NCI-H146 (cell line): ENCODE measurements at places on chromosomes 3 and 15.
A peak's percentile ranks its signal among the peaks of the same experiment; 100 is the strongest.

- DNase-seq: peak; percentile 76
These were observed 340.1 kb downstream of the PTPRG start for GRCh38 chr3:61901496-61901895.

DNA sequence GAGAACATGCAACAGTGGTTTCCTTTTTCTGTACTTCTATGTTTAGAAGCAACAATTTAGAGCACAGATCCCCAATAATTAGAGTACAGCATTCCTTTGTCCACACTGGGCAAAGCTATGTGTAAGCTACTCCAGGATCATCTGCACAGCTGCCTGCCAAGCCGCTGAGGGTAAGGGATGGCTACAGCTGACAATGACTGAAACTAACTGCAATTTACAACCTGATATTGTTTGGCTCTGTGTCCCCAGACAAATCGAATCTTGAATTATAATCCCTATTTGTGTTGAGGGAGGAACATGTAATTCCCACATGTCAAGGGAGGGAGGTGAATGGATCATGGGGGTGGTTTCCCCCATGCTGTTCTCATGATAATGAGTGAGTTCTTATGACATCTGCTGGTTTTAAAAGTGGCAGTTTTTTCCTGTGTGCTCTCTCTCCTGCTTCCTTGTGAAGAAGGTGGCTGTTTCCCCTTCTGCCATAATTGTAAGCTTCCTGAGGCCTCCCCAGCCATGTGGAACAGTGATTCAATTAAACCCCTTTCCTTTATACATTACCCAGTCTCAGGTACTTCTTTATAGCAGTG lies 54.8 kb upstream of the TNFSF10 start:
- no peak for DNase-seq

- no peak for DNase-seq
These were observed 317.1 kb upstream of the TGFBR2 start for GRCh38 chr3:30289324-30289723.

- DNase-seq: no peak
These were observed 9.2 kb downstream of the PLSCR4 start for GRCh38 chr3:146241523-146242240.

GRCh38 chr3:106440672-106441071 lies 571.9 kb upstream of the CBLB start:
- no peak for DNase-seq

GRCh38 chr3:153221748-153222162 lies 59.7 kb downstream of the RAP2B start:
- no peak for DNase-seq

DNA sequence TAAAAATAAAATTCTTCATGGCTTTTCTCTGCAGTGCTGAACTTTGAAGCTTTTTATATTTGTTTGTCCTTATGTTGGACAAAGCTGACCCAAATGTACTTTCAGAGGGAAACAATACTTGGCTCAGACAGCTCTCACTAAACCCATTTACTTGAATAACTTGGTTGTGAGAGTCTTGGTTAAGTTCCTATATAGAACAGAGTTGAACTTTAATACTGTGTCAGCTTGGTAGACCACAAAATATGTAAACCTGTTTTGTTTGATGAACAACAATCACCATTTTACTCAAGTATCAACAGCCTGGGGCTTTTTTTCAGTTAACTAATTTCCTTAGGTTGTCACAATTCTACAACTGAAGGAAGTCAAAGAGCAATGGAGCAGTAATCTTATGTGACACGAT lies 211.9 kb downstream of the CADM2 start:
- DNase-seq: no peak

- DNase-seq: no peak
These were observed 26.3 kb upstream of the GMPPB start for GRCh38 chr3:49750056-49750455.

DNA sequence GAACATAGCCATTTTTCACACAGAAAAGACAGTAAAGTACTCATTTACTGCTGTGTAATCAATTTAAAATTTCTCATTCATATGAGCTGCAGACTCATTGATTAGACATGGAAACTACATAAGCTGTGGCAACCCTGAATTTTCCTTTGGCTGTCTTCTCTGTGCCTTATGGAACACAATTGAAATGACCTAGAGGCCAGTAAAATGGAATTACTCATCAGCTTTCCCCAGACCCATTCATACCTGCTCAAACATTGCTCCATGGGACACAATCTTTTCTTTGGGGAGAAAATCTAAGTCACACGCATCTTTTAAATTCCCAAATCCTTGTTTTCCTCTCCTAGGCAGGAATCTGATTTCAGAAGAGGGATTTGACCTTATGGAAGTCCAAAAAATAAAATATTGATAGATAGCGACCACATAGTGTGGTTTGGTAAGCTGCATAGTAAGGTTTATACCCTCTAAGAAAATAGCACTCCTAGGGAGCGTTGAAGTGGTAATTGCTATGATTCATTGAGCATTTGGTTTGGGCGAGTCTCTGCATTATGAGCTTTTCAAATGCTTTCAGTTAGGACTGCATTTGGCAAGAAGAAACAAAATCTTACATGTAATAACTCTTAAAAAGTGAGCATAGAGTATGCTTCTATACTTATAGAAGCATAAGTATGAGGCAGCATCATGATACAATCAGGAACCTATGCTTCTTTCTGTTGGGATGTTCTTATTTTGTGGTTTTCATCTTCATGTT lies 243.4 kb upstream of the GADL1 start:
- DNase-seq: no peak

DNA sequence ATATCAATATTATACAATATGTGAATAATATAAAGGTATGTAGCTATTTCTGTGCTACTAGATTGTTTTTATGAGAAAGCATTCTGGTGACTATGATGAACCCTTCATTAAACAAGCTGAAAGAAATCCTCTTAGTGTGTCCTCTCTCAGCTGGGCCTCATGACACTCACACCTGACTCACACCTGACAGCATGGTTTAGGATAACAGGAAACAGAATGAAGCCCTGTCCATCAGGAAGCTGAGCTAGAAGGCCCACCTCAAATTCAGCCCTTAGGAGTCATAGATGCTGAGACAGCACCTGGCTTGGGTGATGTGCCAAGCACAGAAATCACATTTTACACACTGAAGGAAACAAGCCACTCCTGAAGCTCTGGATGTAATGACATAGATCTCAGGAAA lies 30.8 kb downstream of the CHCHD4 start:
- no peak for DNase-seq

DNA sequence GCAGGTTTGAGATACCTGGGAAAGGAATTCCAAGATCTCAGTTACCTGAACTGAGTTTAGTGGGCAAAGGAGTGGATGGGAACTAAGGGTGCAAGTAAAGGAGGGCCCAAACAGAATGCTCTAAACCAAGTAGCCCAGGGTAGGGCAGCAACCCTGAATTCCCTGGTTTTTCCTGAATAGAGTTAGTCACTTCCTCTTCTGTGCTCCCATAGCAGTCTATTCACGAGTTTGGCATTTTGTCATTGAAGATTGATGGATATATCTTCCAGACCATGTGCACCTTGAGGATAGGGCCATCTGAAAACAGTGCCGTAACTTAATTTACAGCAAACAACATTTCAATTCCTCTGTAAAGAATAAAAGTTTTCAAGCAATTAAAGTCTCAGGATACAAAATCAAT lies 18.5 kb upstream of the PTX3 start:
- no peak for DNase-seq

GRCh38 chr3:77195766-77196545 lies 156.1 kb downstream of the ROBO2 start:
- DNase-seq: no peak

- DNase-seq: no peak
These were observed 59.2 kb downstream of the EPHB1 start for GRCh38 chr3:134854254-134854653.

GRCh38 chr3:43001094-43001553 lies 22.0 kb downstream of the GASK1A start:
- no peak for DNase-seq

- peak; percentile 98 for DNase-seq
These were observed 269.2 kb downstream of the ZBBX start for GRCh38 chr3:167110901-167111300.

DNA sequence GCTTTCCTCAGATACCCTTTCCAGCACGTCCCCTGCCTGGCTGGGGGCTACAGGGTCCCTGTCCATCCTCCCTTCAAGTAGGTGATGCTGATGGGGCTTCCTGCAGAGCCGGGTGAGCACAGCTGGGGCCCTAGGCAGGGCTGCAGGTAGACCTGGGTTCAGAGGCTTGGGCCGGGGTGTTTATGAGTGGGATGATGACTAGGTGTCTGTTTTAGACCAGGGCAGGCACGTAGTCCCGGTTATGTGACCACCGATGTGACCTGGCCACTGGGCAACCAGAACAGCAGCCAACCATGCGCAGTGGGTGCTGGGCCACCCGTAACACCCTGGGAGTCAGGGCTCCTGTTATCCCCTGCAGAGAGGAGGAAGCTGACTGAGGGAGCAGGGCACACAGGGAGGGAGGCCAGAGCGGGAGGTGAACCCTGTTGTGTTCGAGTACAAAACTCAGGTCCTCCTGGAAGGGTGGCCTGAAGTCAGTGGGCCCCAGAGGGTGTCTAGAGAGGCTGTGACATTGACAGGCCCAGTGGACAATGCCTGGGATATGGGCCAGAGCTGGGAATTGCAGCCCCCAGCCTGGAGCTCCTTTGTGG lies 101.6 kb downstream of the PLXNA1 start:
- no peak for DNase-seq

DNA sequence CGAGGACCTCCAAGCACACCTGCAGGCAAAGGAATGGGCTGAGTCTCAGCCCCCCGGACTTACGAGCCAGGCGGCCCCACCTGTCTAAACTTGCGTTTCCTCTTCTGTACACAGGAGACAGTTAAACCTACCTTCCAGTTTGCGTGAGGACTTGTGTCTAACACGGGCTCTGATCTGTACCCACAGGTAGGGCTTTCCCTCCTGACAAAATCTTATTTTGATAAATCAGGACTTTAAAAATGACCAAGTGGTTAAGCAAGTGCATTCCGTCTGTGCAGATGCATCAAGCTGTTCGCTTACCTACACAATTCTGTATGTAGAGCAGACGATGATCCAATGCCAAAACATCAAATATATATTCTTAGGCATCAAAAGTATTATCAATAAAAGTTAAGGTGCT lies 238.0 kb downstream of the XXYLT1 start:
- peak; percentile 64 for DNase-seq

- no peak for DNase-seq
These were observed 755 bp downstream of the CD200R1 start for GRCh38 chr3:112974178-112974517.

DNA sequence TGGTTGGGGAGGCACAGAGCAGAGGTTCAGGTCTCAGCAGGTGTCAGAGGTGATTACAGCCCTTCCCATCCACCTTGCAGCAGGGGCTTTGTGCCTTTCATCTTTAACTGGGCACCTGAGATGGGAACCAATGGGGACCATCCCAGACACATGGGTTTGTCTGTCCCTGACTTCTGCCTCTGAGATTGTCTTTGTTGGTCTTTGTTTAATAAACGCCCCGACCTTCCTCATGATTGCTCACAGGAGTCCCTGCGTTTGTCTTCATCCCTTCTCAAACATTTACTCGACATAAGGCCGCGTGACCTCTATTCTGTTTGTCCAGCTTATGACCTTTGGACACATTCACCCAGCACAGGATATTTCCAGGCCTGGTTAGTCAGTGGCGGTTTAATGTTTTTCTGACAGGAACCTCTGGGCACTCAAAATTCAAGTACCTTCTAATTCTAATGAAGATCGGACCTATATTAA lies 5.9 kb downstream of the ZSCAN2 start:
- DNase-seq: peak; percentile 8

DNA sequence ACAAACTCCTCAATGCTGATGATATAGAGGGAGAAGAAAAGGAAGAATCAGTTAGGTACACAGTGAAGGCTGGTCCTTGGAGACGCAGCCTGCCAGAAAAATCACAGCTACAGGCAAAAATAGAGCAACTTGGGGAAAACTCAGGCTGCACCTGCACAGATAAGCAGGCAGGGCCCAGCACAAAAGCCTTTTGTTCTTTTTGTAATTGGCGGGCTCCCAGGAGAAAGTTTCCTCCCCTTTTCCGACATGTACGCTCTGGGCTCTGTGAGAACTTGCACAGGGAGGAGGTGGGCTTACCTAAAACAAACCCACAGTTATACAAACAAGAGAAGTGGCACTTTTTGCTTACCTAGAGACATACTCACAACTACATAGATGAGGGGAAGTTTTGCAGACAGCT lies 813.4 kb upstream of the EPHA6 start:
- no peak for DNase-seq

GRCh38 chr3:38560996-38561717 lies 65.0 kb downstream of the EXOG start:
- no peak for DNase-seq
